ENCODE measurements at places on chromosomes 16 and 17.

GRCh38 chr17:17633310-17633709 is 41.8 kb upstream of the PEMT start:
- DNase-seq: no peak

DNA sequence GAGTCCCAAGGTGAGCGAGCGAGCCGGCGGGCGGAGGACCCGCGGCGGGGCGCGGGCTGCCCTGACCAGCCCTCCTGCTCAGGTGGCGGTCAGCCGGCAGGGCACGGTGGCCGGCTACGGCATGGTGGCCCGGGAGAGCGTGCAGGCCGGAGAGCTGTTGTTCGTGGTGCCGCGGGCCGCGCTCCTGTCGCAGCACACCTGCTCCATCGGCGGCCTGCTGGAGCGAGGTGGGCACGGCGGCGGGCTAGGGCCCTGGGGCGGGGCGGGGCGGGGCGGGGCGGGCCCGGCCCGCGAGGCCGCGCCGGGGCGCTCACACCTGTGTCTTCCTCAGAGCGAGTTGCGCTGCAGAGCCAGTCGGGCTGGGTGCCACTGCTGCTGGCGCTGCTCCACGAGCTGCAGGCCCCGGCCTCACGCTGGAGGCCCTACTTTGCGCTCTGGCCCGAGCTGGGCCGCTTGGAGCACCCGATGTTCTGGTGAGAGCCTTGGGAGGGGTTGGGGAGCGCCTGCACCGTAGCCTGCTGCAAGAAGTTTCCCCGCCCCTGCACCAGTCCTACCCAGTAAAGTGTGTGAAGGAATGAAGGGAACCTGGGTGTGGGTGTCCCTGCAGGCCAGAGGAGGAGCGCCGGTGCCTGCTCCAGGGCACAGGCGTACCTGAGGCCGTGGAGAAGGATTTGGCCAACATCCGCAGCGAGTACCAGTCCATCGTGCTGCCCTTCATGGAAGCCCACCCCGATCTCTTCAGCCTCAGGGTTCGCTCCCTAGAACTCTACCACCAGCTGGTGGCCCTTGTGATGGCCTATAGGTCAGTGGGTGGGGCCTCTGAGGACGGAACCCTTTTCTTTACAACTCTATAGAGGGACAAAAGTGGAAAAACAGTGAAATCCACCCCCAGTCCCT is 802 bp downstream of the SETD6 start:
- DNase-seq: no peak

- peak; percentile 54 for DNase-seq
These were observed 1.0 kb upstream of the ZNF500 start for GRCh38 chr16:4767872-4768548.

GRCh38 chr17:74435775-74436359 is 4.0 kb downstream of the GPRC5C start:
- DNase-seq: no peak

DNA sequence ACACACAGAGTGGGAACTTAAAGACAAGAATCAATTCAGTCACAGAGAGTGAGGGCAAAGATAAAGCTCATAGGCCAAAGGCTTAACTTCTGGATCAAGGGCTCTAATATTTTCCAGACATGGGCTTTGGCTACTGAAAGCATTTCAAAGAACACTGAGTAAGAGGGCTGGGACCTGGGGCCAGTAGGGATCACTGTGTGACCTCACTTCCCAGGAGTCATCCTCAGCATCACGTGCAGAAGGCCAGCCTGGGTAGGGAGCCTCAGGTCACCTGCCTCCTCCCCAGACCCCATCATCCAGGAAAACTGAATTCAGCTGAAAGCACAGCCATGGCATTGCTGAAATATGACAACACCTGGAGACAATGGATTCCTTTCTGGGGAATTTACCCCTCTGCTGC is 163.5 kb downstream of the RAB11FIP4 start:
- no peak for DNase-seq

GRCh38 chr16:79698341-79698753 is 97.8 kb upstream of the MAF start:
- no peak for DNase-seq

DNA sequence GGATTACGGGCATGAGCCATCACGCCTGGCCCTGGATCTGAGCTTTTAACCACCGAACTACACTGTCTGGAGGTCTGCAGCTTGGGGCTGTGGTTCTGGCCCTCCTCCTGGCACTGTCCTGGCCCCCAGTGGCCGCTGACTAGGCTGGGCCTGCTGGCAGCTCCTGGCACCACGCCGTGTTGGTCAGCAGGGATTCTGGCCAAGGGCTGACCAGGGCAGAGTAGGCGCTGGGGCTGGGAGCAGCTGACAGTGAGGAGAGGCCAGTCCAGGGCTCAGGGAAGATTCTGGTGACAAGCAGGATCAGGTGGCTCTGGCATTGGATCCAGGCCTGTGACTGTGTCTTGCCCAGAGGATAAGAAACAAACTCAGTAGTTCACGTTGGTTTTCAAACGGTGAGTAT is 14.6 kb downstream of the EEF2K start:
- no peak for DNase-seq

- no peak for DNase-seq
These were observed 22.2 kb downstream of the RMI2 start for GRCh38 chr16:11367483-11367906.

GRCh38 chr16:12178251-12178990 is 201.9 kb downstream of the SNX29 start:
- no peak for DNase-seq

- DNase-seq: no peak
These were observed 353.1 kb upstream of the MON1B start for GRCh38 chr16:76837872-76838271.

GRCh38 chr16:56861092-56861610 is 3.9 kb upstream of the SLC12A3 start:
- DNase-seq: no peak

DNA sequence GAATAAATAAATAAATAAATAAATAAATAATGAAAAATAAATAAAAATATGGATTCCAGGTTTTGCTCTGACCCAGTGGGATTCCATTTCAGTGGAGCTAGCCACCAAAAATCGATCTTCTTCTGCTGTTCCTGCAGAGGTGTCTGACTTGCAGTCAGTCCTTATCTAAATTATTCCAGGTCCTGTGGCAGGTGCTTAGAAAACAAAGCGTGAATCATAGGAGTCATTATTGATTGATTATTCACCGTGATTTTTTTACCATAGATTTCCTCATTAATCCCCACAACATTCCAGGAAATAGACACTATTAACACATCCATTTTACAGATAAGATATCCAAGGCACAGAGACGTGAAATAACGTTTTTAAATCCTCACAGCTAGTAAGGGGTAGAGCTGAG is 31.5 kb upstream of the ABR start:
- no peak for DNase-seq

DNA sequence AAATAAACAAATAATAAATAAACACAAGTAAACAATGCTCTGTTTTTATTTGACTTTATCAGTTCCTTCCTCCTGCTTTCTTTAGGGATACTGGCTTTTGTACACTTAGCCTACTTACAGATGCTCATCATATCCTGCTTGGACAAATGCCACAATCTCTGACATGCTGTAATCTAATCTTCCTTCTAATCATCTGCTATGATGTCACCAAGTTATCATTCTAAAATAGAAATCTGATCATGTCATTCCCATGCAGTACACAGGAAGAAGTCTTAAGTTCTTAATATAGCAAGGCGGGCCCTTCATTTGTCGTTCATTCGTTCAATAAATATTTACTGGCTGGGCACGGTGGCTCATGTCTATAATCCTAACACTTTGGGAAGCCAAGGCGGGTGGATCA is 9.1 kb upstream of the UBB start:
- no peak for DNase-seq

DNA sequence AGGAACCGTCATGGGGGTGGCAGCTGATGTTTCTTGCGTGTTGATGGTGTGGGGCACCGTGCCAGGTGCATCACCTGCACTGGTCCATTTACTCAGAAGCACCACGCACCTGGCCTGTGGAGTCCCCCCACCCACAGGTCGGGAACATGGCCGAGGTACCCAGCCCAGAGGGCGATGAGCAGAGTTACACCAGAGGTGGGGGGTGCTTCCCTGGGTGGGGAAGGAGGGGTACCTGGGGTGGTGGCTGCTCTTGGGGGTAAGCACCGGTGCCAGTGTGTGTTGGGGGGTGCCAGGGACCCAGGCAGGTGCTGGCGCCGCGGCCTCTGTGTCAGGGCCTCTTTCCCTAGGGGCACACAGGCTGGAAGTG is 5.0 kb upstream of the ZNF750 start:
- DNase-seq: no peak

DNA sequence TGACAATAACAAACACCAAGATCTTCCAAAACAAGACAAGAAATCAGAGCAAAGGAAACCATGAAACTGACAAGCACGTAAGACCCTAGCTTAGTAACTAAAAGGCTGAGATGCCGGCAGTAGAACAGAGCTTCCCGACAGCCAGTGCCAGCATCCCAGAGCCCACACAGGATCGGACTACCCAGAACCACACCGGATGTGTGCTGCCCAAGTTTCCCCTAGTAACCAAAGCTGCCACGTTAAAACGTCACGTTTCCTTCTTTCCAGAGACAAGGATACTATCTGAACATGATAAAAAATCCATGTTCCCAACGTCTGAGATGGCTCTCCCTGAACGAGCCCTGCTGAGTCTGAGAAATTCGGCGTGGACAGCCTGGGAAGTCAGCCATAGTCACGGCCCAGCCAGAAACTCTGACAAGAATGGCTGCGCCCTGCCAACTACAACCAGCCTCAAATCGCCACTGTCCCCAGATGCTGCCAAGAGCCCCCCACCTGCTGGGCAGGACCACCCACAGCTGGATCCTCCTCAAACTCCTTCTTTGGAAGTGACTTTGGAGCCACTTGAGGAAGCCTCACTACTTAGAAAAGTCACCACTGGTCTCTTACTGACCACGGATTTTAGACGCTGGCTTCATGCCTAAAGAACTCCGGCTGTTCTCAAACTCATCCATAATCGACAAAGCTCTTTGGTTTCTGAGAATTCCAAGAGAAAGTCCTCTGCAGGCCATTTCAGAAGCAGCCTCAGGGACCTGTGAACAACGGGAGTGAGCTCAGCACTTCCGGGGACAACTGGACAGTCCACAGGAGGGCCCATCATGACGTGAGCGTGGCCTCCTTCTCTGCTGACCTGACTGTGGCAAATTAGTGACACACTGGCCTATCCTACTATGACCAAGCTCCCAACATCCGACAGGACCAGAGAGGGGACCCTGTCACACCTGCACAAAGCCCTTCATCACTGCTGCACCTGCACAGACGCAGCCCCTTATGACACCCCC is 16.7 kb downstream of the CCDC57 start:
- DNase-seq: no peak

DNA sequence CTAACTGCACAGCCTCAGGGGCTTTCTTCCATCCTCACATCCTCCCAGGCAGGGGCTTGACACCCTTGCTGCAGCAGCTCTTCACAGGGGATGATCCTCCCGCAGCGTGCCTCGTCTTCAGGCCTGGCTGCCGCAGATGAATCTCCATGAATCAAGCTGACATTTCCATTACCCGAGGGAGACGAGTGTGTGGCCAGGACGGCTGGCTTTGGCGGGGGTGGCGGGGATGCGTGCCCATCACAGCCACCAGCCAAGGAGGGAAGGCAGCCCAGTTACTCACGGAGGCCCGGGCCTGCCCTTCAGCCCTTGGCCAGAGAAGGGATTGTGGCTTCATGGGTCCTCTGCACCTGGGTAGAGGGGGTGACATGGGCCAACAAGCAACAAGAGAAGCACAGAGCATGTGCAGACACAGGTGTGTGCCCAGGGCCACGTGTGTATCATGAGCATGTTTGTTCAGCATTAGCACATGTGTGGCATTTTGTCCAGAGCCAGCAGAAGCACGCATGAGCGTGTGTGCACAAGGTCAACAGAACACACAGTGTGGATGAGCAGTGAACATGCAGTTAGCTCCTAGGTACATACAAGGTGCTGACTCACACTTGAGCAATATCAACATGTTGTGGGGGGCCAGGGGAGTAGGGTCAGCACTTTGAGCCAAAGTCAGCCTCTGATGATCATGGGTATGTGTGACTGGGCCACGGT is 236.4 kb downstream of the KATNIP start:
- DNase-seq: no peak

DNA sequence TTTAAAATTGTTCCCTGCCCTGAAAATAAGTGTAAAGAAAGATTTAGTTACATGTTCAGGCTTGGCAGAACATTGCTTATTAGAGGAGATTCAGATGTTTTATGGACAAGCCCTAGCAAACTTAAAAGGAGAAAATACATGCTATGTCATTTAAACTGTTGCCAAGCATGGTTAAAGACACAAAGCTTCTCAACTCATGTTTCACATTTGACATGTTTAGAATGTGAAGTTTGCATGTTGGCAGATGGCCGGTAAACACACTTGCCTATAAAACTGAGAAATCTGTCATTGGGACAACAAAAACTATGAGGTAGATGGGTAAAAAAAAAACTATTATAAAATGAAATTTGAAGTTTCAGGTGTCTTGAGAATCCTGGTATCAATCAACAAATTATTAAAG is 5.8 kb downstream of the KRTAP29-1 start:
- DNase-seq: no peak

- no peak for DNase-seq
These were observed 16.6 kb downstream of the CTU2 start for GRCh38 chr16:88722784-88723506.
